ENCODE measurements at places on chromosomes 5 and 9.

GRCh38 chr5:78889369-78890140 is 95.6 kb downstream of the ARSB start:
- no peak for DNase-seq

DNA sequence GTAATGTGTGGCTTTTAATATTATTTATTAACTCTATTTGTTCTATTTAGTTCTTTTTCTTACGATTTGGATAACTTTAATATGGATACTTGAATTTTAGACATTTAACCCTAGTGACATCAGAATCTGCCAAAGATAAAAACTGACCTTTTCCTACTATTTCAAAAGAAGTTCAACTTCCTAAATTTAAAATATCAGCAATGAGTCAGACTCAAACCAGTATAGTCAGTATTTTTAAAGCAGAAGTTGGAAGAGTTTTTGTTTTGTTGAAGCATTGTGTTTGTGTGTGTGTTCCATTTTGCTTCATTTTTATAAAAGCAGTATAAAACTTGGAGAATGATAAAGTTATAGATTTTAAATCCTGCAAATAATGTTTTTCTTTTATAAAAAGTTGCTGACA is 251.8 kb upstream of the RASA1 start:
- no peak for DNase-seq

- no peak for DNase-seq
Measured at GRCh38 chr5:163941079-163941478, 435.7 kb downstream of the MAT2B start.

DNA sequence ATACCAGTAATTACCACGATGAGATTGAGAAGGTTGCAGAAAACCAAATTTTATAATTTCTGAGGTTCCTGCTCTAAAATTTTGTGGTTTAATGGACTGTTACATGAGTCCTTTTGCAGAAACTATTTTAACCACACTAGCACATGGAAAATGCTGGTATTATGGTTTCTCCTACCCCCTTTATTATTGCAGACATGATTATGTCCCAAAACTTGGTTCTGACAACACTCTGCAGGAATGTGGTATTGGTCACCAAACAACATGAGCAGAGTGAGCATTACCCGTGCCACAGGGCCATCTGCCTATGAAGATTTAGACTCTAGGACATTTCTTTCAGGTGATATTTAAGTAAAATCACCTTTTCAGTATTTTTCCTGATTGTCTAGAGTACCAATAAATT is 2.8 kb upstream of the ECM2 start:
- no peak for DNase-seq

GRCh38 chr5:39660020-39660419 is 235.2 kb upstream of the DAB2 start:
- DNase-seq: no peak

DNA sequence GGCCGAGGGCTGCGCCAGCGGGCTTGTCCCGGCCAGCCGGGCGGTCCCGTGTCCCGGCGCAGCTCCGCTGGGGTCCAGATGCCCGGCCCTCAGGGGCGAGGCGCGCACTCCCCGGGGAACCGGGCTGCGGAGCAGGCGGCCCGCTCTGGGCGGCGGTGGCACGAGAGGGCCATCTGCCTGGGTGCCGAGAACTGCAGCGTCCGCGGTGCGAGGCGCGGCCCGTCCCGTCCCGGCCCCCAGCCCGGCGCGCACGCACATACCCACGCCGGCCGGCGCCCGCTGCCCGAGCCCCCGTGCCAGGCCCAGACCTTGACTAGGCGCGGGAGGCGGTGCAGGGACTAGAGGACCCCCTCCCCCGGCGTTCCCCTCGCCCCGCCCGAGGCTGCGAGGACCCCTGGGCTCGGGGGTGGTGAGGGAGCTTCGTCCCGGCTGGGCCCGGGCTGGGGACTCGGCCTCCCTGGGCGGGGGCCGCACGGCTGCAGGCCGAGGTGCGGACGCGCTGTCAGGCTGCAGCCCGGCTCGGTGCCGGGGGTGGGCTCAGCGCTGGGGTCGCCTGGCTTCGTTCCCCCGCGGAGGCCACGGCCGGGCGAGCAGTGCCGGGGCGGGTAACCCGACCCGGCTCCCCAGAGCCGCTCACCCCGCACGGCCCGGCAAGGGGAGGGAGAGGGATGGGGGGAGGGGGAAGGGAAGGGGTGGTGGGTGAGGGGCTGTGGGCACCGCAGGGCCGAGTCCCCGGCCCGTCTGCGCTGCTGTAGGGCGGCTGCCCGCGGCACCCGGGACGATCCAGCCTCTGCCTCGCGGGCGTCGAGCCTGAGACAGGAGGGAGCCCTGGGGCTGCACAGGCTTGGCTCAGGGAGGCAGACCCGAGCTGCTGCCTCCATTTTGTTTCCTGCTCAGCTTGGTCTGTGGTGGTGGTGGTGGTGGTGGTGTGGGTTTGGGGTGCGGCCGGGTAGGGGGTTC is 1.2 kb upstream of the NSD1 start:
- no peak for DNase-seq

DNA sequence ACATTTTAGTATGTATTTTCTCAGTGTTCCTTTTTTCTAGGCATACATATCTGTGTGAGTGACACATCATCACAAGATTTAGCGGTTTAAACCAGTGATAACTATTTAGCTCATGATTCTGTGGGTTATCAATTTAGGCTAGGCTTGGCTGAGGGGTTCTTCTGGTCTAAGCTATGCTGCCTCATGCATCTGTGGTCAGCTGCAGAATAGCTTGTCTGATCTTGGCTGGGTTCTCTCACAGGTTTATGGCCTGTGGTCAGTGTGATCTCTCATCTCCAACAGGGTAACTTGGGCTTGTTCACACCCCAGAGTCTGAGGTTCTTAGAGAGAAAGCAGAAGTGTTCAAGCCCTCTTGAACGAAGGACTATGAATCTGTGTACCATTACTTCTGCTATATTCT is 363.3 kb downstream of the KDM4C start:
- DNase-seq: no peak

DNA sequence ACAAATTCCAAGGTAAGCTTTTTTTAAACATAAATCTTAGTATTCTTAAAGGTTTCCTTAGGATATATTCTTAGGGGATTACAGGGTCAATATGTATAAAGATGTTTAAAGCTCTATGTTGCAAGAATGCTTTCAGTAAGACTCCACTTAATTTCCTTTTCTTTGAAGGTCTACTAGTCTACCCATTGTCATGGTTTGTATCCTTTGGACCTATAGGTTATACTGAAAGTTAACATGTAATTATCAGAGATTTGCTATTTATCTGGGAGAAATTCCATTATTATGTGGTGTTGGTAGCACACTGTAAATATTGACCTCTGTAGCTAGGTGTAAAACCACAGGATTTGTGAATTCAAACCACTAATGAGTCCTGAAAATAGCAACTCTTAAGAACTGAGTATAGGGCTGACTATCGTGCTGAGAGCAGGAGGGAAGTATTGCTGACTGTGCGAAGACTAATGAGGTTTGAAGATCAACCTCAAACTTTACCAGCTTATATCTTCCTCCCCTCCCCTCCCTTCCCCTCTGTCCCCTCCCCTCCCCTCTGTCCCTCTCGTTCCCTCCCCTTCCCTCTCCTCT is 85.6 kb downstream of the GADD45G start:
- no peak for DNase-seq

DNA sequence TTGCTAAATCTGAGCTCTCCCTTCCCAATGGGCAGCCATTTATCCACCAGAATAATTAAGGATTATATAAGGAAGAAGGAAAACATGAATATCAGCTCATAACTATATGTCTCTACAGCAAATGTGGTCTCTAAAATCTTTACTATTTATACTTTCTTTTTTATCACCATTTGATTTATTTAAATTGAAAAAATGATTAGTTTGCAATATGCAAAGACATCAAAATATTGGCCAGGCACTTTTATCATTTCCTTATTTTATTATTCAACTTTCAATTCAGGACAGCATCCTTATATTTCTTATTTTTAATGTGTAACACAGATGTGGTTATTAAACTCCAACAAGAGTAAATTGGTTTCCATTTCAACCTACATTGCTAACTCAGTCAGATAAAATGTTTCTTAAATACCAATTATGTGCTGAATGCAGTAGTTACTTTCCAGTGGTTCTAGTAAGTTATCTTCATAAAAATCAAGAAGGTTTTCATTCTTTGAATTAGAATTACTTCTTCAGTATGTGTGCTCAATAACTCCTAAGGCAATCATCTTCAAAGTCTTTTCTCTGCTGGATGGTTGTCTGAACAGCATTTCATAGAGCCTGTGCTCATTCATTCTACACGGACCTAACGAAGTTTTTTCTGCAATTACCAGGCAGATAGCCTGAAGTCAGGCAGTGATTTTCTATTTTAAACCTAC is 1148.0 kb downstream of the CDH12 start:
- DNase-seq: no peak

- DNase-seq: no peak
Measured at GRCh38 chr5:172666251-172666650, 25.2 kb downstream of the NEURL1B start.

- DNase-seq: no peak
Measured at GRCh38 chr5:1085391-1085790, 26.5 kb downstream of the SLC12A7 start.

- DNase-seq: no peak
Measured at GRCh38 chr9:7799944-7800285, 337 bp upstream of the DMAC1 start.

DNA sequence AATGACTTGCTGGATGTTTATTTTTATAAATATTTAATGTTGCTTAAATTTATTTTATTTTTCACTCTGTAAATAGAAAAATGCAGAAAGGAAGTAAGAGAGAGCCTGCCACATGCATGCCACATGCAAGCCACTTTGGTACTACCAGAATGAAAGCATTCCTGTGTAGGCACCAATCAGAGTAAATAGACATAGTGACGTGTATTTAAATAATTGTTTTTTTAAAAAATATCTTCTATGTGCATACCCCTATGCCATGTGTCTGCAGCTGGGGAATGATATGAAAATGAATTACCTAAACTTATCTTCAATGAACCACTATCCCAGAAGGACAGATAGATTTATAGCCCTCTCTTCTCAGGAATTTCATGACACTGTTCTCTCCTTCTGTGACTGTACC is 651.5 kb upstream of the RIOK2 start:
- DNase-seq: no peak

DNA sequence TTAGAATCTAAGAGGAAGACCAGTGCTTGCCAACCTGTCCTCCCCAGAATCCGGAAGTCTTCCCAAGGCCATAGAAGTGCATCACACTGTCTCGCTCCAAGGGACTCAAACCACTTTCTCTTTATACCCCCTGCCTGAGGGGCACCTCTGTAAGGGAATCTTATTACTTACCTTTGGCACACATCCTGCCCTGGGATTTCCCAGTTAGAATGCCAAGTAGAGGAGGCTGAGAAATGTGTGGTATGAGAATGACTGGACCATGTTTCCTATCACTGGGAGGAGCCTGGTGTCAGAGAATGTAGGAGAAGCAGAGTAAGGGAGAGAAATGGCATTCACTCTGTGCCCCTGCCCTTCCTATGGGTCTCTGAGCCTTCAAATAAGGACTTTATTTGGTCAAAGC is 85.8 kb downstream of the AOPEP start:
- DNase-seq: no peak

- no peak for DNase-seq
Measured at GRCh38 chr5:172785429-172786088, 14.6 kb upstream of the DUSP1 start.
